ENCODE measurements at places on chromosomes 13 and 19. TPM values are rescaled to one million over a fixed set of nuclear protein-coding genes. Genes with fewer than 3 reads are reported as not detected.

Gene CYP2S1
- total RNA-seq: 8.9 TPM

Gene CRLF1
- total RNA-seq: 1.1 TPM

Gene FAM187B
- not detected for total RNA-seq

Gene ZBTB32
- not detected for total RNA-seq

DNA sequence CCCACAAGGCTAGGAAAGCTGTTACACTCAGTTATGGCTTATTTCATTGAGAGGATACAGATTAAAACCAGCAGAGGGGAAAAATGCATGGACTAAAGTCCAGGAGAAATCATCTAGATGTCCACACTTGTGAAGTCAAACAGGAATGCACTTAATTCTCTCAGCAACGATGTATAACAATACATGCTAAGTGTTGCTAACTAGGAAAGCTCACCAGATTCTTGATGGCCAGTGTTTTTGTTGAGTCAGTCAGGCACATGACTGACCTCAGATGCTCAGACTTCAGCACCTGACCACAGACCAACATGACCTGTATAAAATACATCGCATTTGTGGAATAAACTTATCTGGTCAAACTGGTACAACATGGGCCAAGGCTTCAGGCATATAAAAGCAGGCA lies 470.2 kb upstream of the PRR20A start:
- no peak overlapping the region for H3K4me3 ChIP-seq
- no peaks in the 10 kb centered on the region for H3K27me3 ChIP-seq
- H3K4me1 ChIP-seq: no peaks in the 10 kb centered on the region

GRCh38 chr13:34868733-34869132 lies 73.3 kb upstream of the NBEA start:
- H3K4me1 ChIP-seq: peaks cover 14% of the 10 kb centered on the region
- no peaks in the 10 kb centered on the region for H3K36me3 ChIP-seq
- no peaks in the 10 kb centered on the region for H3K27me3 ChIP-seq
- no peak overlapping the region for H3K27ac ChIP-seq

DNA sequence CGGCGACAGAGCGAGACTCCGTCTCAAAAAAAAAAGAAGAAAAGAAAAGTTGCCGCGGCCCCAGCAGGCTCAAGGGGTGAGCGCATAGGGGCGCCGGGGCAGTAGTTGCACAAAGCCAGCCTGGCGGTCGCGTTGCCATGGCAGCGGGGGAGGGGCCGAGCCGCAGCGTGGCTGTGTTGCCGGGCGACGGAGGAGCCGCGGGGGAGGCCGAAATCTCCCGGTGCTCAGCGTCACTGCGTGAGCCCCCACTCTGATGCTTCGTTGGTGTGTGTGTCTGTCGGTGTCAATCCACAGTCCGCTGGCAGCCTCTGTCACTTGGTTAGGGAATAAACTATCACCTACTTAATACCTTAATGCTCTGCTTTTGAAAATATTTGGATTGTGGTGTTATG lies 82.9 kb upstream of the C1QTNF9B start:
- H3K36me3 ChIP-seq: peaks cover 12% of the 10 kb centered on the region
- peaks cover 19% of the 10 kb centered on the region for H3K27me3 ChIP-seq
- H3K27ac ChIP-seq: peak overlapping the region; percentile 59

DNA sequence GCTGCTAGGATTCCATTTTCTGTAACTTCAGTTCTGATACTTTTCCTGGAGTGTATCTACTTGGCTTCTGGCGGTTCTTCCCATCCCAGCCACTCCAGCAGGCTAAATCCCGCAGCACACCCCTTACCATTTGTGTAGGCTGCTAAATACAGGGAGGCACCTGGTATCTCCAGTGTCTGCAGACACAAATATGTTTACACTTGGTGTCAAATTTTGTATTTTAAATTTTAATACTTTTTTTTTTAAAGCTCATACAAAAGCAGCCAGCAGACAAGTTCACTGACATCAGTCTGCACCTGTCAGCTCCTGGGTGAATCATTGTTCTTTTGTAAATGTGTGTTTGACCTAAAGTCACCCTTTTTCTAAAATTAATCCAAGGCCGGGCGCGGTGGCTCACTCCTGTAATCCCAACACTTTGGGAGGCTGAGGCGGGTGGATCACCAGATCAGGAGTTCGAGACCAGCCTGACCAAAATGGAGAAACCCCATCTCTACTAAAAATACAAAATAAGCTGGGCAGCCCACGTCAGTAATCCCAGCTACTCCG lies 3.4 kb upstream of the ZSCAN4 start:
- H3K27ac ChIP-seq: no peak overlapping the region
- no peak for DNase-seq
- H3K4me1 ChIP-seq: no peaks in the 10 kb centered on the region
- H3K27me3 ChIP-seq: peaks cover 21% of the 10 kb centered on the region

DNA sequence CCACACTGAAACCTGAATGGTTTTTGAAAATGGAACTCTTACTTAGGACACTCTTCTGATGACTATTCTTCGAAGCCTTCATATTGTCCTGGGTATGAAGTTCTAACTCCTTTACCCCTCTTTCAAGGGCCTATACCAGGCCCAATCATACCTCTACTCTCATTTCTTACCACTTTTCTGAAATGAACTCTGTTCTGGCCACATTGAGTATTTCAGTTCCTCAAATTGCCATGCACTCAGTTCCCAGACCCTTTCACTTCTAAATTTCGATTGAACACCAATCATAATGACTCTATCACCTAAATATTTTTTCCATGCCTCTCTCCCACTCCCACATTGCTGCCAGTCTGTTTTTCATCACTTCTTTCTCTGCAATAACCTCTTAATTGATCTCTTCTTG lies 53.7 kb downstream of the LACC1 start:
- no peaks in the 10 kb centered on the region for H3K36me3 ChIP-seq
- no peaks in the 10 kb centered on the region for H3K4me1 ChIP-seq
- peaks cover 8% of the 10 kb centered on the region for H3K27me3 ChIP-seq
- no peak for DNase-seq
- no peak overlapping the region for H3K27ac ChIP-seq

DNA sequence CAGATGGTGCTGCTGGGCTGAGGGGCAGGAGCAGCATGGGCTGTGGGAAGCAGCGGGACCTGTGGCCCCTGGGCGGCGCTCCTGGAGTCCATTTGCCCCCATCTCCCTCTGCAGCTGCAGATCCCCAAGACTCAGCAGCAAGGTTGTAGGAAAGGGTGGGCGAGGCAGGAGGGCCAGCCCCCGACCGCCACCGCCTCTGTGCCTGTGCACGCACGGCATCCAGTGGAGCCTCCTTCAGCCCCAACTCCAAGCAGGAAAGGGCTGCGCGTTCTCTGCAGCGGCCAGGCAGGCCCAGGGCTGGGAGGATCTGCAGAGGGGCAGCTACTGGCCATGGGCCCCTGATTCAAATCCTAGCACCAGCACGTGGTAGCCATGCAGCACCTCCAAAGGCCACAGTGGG lies 20.8 kb downstream of the DPF1 start:
- no peaks in the 10 kb centered on the region for H3K4me1 ChIP-seq
- DNase-seq: no peak

GRCh38 chr13:45828256-45828968 lies 23.1 kb downstream of the SIAH3 start:
- no peaks in the 10 kb centered on the region for H3K27me3 ChIP-seq
- DNase-seq: no peak
- H3K4me3 ChIP-seq: no peak overlapping the region

DNA sequence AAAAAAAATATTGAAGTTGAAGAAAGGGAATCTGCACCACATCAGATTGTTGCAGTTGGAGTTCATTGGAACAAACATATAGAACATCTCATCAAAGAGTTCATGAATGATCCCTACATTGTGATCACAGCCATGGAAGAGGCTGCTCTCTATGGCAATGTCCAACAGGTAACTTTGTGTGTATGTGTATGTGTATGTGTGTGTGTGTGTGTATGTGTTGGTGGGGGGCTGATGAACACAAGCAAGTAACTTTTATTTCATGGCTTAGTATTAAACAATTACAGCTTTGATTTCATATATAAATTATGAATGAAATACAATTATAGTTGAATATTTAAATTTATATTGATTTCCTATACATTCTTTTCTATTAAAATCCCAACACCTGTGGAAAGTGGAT lies 69.4 kb downstream of the SLC7A9 start:
- no peaks in the 10 kb centered on the region for H3K27me3 ChIP-seq
- no peak overlapping the region for H3K27ac ChIP-seq
- no peaks in the 10 kb centered on the region for H3K4me1 ChIP-seq

GRCh38 chr13:110334256-110334655 lies 27.2 kb downstream of the COL4A2 start:
- H3K4me1 ChIP-seq: no peaks in the 10 kb centered on the region
- no peak overlapping the region for H3K4me3 ChIP-seq
- no peak overlapping the region for H3K27ac ChIP-seq
- H3K27me3 ChIP-seq: no peaks in the 10 kb centered on the region
- no peaks in the 10 kb centered on the region for H3K36me3 ChIP-seq
- DNase-seq: no peak

DNA sequence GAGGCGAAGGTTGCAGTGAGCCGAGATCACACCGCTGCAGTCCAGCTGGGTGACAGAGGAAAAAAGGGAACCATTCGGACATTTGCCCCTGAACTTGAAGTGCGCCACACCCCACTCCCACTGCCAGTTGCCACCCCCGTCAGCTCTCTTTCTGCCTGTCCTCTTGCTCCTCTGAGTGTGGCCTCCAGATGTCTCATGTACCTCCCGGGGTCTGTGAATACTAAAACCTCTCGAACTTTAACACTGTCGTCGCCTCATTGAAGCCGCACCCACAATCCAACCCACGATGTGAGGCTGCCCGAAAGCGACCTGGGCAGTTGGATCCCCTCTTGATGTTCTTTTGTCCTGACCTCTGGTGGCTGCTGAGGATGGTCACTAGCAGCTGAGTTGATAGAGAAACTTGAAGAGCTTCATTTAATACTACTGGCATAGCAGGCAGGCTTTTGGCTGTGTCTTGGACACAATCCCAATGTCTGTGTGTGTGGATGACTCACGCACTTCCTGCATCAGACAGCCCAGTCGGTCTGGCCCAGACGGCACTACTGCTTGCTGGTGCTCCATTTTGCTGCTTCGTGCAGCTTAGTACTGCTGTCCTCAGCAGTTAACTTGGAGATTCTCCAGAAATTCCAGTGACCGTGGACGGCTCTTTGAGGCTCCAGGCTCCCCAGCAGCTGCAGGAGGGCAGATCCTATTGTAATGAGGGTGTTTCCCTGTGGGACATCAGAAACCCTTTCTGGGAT lies 4.2 kb downstream of the FPR3 start:
- no peak overlapping the region for H3K27ac ChIP-seq
- H3K4me3 ChIP-seq: no peak overlapping the region
- no peaks in the 10 kb centered on the region for H3K4me1 ChIP-seq
- peaks cover 12% of the 10 kb centered on the region for H3K27me3 ChIP-seq

DNA sequence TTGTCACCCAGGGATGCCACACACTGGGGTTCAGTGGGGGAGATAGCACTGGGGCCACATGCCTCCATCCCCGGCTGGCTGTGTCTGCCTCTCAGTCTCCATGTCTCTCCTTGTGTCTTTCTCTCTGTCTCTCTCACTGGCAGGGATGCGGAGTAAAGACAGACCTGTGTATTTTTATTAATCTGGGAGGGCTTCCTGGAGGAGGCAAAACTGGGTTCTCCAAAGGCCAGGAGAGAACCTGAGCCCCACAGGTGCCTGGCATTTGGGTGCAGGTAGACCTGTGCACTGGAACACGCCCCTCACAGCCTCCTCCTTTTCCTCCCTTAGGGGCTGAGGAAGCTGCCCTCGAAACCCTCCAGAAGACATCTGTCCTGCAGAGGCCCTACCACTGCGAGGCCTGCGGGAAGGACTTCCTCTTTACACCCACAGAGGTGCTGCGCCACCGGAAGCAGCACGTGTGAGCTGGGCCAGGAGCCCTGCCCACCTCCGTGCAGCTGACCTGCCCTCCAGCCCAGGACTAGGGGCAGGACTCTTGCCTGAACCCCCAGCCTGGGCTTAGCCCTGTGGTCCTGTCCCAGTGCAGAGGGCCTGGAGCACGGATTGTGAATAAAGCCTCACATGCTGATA lies 32.7 kb downstream of the DHX34 start:
- H3K36me3 ChIP-seq: peaks cover 67% of the 10 kb centered on the region
- H3K27me3 ChIP-seq: peaks cover 15% of the 10 kb centered on the region
